Stimulated activated CD4-positive, alpha-beta T cell treated with anti-CD3 and anti-CD28 coated beads, Interleukin-4, amount 100 ng/mL, for 4 hours (primary cell): ENCODE measurements at places on chromosomes 7 and 10.

DNA sequence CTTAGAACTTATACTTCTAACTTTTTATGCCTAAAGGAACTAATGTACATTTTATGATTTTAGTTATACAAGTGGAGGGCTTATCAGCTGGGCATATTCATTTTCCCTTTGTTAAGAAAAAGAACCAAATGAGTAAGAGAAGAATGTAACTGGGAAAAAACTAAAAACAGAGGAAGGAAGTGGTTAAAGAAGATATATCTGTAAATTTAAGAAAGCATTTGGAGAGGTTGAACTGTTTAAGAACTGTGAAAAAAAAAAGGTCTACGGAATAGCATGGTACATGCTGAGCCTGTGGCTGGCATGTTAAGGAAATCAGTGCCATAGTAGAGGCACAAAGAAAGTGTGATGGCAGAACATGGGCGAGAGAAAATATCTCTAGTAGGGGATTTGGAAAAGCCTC is 6.2 kb downstream of the MDFIC start:
- no peak for DNase-seq

- no peak for DNase-seq
Observed at GRCh38 chr7:130452951-130453350, 12.1 kb upstream of the CEP41 start.

- no peak for DNase-seq
Observed at GRCh38 chr10:125565046-125565445, 117.9 kb downstream of the TEX36 start.

DNA sequence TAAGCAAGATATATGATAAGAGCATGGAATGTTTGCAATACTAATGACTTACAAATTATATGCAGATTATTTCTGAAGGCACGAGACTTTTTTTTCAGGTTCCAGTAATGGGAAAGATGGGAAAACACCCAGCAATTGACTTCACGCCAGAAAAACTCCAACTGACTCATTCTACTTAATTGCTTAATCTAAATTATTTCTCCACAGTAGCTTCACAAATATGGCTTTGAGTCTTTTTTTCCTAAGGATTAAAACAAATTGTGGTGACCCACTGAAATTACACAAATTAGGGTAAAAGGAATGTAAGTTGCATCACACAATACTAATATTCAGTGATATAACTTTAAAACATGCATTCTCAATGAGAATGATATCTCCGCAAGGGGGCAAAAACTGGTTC is 138.7 kb downstream of the GNAI1 start:
- no peak for DNase-seq

DNA sequence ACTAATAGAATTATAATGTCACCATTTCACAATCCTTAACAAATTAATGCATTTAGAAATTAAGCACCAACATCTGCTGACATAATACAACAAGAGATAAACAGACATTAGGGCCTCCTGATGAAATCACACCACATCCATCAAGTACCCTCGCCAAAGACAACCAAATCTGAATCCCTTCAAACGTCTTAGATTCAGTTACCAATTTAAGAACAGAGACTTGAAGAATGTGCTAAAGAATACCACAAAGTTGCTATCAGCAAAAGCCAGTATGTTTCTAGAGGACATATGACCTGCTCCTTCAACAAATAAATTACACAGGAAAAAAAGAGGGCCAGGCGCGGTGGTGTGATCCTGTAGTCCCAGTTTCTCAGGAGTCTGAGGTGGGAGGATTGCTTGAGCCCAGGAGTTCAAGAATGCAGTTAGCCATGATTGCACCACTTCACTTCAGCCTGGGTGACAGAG is 144.5 kb downstream of the REEP3 start:
- DNase-seq = no peak

GRCh38 chr10:120460776-120461175 is 3.7 kb downstream of the PLPP4 start:
- DNase-seq = no peak

DNA sequence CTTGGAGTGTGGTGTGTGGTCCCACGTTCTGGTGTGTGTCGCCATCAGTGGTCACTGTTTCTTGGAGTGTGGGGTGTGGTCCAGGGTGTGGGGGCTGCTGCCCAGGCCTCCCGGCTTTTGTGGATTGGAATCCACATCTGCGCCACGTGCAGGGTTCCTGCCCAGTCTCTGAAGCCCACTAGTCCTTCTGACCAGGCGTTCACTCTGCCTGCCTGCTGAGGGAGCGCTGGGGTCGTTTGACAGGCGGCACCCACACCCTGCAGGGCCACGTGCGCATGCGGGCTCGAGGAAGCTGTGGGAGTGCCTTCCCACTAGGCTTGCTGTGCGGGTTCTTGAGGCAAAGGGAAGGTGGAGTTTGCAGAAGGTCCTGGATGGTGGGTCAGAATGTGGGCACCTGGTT is 51.4 kb downstream of the INPP5A start:
- no peak for DNase-seq

- DNase-seq = no peak
Observed at GRCh38 chr7:21300692-21301091, 127.2 kb upstream of the SP4 start.

DNA sequence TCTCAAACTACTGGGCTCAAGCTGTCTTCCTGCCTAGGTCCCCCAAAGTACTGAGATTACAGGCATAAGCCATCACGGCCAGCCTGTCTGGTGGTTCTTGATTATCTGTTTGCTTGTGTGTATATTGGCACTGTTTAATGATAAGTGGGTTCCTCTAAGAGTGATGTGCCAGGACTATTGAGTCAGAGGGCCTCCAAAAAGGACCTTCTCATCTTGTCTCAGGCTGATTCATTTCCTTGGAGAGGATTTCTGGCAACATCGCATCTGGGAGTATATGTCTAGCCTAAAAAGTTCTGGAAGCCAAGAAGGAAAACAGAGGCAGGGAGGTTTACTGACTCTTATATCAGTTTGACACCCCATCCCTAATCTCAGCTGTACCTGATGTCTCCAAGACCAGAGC is 27.1 kb upstream of the AKAP9 start:
- DNase-seq = no peak

DNA sequence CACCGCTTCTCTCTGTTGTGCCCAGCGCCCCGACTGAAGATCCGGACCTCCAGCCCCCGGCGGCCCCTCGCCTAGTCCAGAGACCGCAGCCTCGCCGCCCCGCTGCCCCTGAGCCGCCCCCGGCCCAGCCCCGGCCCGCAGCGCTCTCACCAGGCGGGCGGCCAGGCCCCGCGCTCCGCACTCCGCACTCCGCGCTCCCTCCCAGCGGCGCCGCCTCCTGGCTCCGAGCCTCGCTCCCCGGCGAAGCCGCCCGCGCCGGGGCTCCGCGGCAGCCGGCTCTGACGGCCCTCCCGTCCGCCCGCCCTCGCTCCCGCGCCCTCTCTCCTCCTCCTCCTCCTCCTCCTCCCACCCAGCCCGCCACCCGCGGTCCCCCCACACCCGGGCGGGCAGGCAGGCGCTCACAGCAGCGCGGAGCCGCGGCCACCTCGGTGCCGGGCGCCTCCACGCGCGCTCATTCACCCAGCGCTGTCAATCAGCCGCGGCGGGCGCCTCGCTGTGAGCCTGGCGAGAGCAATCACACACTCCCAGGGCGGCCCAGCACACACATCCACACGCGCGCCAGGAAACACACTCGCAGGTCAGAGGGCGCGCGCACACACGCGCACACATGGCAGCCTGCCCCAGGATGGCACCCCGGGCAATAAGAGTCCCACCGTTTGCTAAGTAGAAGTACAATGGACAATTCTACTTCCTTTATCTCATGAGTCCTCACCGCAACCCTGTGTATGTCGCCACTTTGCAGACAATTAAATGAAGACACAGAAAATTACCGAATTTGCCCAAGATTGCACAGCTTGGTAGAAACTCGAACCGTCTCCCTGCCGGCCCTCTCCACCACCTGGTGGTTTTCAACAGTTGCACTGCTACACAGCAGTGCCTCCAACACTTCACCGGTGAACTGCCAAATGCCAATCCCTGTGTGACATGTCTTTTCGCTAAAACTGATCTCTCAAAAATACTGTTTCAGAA is at the start of gene PRRT4:
Gene PRRT4 (minus strand): TSS at position 280 of the 969 bp plus-strand sequence.
- peak; percentile 60 for DNase-seq

GRCh38 chr10:97080051-97080776 is 105.5 kb downstream of the SLIT1 start:
- DNase-seq = no peak

GRCh38 chr10:79331709-79332108 is 15.6 kb upstream of the PPIF start:
- peak; percentile 71 for DNase-seq

- no peak for DNase-seq
Observed at GRCh38 chr7:102992938-102993717, 80.3 kb downstream of the LRRC17 start.

- no peak for DNase-seq
Observed at GRCh38 chr7:154598864-154599263, 404.1 kb downstream of the PAXIP1 start.

GRCh38 chr10:127880557-127880956 is 12.2 kb downstream of the CLRN3 start:
- DNase-seq = no peak

DNA sequence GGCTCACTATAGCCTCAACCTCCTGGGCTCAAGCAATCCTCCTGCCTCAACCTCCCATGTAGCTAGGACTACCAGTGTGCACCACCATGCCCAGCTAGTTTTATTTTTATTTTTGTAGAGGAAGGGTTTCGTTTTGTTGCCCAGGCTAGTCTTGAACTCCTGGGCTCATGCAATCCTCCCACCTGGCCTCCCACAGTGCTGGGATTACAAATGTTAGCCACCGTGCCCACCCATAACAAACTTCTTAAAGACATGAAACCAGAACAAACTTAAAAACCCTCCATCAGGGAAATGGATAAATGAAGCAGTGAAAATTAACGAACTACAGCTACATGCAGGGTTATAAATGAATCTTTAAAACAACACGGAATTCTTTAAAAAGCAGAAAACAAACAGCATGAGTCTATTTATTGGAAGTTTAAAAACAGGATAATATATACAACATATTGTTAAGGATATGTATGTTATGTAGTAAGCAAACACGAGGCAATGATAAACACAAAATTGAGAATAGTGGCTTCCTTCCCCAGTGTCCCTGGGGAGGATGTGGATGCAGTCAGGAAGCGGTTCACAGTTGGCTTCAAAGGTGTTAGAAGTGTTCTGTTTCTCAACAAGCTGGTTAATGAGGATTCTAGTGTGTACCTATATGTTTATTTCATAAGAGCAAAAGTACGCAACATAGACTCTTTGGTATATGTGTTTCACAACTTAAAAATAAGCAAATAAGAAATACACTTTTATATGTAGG is 128.2 kb upstream of the IMMP2L start:
- no peak for DNase-seq

DNA sequence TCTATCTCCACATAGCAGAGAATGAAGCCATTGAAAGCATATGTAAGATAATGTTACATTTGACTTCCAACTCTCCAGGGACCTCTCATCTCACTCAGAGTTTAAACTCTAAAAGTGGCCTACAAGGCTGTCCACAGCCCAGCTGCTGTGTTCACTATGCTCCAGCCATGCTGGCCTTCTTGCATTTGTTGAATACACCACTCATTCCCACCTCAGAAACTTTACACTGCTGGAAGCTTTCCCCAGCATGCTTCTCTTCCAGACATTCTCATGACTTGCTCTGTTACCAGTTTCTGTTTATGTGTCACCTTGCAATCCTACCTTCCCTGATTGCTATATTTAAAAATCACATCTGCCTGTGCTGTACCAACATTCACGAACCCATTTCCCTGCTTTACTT is 167.2 kb downstream of the WNT2 start:
- DNase-seq = no peak

- no peak for DNase-seq
Observed at GRCh38 chr10:78594559-78595268, 474.1 kb upstream of the ZMIZ1 start.

DNA sequence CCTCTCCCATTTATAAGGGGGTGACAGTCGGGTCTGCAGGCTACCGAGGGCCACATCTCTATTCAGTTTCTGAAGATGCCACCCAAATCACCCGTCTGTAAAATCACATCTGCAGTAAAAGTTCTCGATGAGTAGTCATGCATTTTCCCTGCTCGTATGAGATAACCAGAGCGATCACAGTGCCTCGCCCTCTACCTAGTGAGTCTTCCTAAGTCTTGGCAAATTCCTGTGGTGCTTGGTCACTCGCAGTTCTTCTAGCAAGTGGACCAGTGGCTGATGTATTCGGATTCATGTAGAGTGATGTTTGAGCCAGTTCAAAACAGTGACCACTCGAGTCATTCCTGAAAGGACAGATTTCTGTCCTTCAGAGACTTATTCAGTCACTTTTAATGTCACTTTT is 44.9 kb downstream of the INSYN2A start:
- no peak for DNase-seq

DNA sequence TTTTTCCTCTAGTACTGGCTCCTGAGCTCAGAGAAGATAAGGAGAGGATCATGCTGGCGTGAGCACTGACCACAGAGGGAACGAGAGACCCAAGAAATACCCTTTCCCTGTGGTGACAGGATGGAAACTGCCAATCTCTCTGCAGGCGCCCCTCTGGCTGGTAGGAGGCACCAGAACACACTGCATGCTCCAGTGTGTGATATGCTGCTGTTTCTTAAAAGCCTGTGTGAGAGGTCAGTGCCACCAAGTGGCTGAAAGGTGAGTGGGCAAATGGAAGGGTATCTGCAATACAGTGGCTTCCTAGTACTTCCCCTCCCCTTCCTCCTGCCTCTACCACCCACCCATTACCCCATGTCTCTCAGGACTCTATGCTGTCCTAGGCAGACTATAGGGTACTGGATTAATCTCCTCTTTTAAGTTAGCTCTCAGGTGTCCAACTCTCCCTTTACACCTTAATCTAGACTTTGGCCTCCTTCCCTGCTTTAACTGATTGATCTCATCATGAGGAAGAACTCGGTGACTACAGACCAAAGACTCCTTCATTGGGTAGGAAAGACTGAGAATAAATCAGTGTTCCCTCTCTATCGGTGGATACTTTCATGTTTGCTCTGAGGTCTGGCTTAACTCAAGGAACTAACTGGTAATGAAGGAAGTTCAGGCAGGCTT is 283.6 kb downstream of the ADRA2A start:
- DNase-seq = no peak

- no peak for DNase-seq
Observed at GRCh38 chr7:77318019-77318418, 98.1 kb downstream of the GSAP start.

- DNase-seq = no peak
Observed at GRCh38 chr7:112223310-112223709, 16.8 kb downstream of the ZNF277 start.

- no peak for DNase-seq
Observed at GRCh38 chr10:36251068-36251467, 609.0 kb upstream of the FZD8 start.

- DNase-seq = no peak
Observed at GRCh38 chr7:86933295-86933845, 126.1 kb downstream of the ELAPOR2 start.

DNA sequence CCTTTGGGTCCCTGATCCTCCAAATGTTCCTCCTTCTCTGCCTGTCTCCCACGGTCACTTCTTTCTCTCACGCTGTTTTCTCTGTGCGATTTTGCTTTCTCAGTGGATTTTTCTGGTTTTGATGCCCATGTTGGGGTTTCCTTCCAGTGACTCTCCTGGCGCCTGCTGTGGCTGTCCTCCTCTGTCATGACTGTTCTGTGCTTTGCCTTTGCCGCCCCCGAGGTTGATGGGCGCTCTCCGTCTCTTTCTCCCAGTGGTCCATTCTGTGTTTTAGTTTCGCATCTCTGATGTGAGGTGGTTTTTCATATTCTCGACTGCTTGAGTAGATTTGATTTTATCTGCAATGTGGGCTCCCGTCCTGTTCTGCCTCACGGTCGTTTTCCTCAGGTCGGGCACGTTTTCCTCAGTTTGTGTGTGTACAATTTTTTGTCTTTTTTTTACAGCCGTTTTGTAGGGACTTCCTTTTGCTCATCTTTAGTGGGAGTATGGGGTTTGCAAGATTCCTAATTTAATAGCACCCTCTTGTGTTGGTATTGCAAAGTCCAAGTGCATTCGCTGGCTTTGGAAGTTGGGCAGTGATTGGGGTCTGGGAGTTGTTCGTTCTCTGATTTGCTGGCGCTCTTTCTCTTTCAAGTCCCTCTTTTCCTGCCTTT is 100.0 kb downstream of the INPP5A start:
- DNase-seq = no peak
